Breast epithelium (tissue), 4 donors: ENCODE measurements at places on chromosomes 7 and 10. TPM values are rescaled to one million over a fixed set of nuclear protein-coding genes. Genes with fewer than 3 reads are reported as not detected.

The SPDYE3 gene
- total RNA-seq = not detected

The ASCC1 gene
- 29.6 TPM for total RNA-seq

DNA sequence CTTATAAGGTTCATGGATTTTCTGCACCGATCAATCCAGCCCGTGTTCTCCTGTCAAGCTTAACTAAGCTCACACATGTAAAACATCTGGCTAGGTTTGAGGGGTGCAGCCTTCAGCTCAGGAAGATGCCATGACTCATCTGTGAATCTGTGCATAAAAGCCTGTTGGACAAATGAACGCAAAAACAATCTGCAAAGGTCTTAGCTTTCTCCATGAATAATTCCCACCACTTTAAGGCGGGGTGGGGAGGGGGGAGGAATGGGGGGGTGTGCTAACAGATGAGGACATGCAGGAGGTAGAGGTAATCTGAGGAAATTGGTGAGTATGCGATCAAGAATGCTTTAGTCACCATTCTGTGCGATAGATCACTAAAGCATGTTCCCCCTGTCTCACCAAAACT, 4.8 kb downstream of the DOCK4 start:
- no peak for DNase-seq
- no peaks in the 10 kb centered on the region for H3K36me3 ChIP-seq

DNA sequence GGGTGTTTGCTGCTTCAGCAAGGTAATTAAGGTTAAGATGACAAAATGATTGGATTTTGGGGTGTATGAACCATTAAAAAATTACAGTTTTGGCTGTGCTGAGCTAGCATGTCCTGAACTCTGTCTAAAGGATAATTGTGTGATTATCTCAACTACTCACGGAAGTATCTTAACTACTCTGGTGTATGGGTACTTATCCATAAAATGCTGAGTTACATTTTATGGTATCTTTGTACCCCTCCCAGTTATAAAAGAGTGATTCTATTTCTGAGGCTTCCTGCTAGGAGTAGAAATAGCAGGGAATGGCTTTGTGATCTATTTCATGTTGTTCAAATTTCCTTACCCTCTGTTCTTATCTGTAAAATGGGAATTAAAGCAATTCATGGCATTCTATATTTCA, 22.6 kb downstream of the CYP2C18 start:
- no peak for DNase-seq
- no peaks in the 10 kb centered on the region for H3K36me3 ChIP-seq
- H3K27ac ChIP-seq = no peak overlapping the region
- H3K4me1 ChIP-seq = no peaks in the 10 kb centered on the region
- no peaks in the 10 kb centered on the region for H3K27me3 ChIP-seq

DNA sequence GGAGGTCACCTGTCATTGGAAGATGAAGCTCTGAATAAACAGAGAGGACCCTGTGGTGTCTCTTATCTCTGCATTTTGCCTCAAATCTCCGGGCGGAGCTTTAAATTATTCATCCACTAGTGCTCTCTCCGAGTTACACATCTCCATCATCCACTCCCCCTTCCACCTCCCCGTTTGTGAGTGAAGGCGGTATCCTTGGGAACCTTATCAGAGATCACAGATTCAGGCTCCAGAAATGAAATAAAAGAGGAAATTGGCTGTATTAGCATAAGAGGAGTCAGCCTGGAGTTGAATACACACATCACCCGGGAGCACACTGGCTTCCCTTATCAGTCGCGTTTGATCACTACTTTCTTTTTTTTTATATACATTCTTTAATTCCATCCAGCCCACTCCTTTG, 1184.8 kb downstream of the GATA3 start:
- no peak overlapping the region for H3K27ac ChIP-seq
- no peak overlapping the region for H3K4me3 ChIP-seq
- no peak for DNase-seq
- peaks cover 10% of the 10 kb centered on the region for H3K27me3 ChIP-seq
- no peaks in the 10 kb centered on the region for H3K36me3 ChIP-seq
- H3K4me1 ChIP-seq = no peaks in the 10 kb centered on the region
